ENCODE measurements at places on chromosomes 12 and 14.

- no peak for DNase-seq
These were observed 7.8 kb downstream of the IRAK3 start for GRCh38 chr12:66196806-66197205.

- no peak for DNase-seq
These were observed 49.7 kb downstream of the DAAM1 start for GRCh38 chr14:59238216-59238615.

GRCh38 chr12:43004908-43005307 is 415.4 kb upstream of the PRICKLE1 start:
- DNase-seq = no peak

- no peak for DNase-seq
These were observed 29.2 kb downstream of the PRMT8 start for GRCh38 chr12:3520168-3520567.

DNA sequence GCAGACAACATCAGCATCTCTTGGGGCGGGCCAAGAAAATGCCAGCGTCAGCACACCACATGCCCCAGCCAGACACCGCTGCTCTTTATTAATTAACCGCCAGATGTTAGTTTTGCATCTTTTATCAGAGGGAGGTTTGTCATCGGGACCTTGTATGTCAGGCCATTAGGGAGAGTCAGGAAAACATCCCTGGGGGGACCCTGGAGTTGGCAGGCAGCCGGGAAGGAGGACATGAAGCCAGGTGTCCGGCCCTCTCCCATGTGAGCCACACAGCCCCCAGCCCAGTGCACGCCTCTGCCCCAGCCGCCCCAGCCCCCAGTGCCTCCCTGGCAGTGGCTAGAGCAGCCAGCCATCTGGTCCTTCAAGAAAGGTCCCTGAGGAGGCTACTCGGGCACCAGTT is 56.9 kb upstream of the FAM222A start:
- no peak for DNase-seq

- no peak for DNase-seq
These were observed 68.3 kb upstream of the TUNAR start for GRCh38 chr14:95808371-95808770.

- no peak for DNase-seq
These were observed 45.0 kb upstream of the STRN3 start for GRCh38 chr14:31071151-31071550.

GRCh38 chr14:94690486-94690885 is 78.3 kb downstream of the SERPINA3 start:
- DNase-seq = no peak

GRCh38 chr14:44995770-44996294 is 33.8 kb downstream of the TOGARAM1 start:
- DNase-seq = no peak

DNA sequence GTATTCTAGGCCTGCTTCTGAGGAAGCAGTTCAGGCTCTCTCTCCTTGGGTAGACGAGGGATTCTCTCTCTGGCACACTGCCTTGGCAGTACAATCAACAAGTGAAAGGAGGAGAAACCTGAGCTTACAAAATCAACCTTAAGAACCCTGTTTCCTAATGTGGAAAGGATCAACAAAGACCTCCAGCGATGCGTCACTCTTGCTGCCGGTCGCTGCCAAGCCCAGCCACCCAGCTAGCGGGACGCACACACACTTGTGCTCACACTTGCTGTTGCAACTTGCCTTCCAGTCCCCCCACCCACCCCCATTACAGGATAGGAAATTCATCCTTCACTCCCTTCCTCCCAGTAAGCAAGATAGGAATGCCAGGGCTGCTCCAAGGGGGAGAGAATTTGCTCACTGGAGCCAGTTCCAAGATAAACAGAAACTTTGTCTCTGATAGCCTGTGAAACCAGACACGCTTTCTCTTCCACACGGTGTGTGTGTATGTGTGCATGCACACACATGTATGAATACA is 144.3 kb downstream of the BCL11B start:
- no peak for DNase-seq

- DNase-seq = no peak
These were observed 180.1 kb upstream of the ARID2 start for GRCh38 chr12:45549337-45549902.

DNA sequence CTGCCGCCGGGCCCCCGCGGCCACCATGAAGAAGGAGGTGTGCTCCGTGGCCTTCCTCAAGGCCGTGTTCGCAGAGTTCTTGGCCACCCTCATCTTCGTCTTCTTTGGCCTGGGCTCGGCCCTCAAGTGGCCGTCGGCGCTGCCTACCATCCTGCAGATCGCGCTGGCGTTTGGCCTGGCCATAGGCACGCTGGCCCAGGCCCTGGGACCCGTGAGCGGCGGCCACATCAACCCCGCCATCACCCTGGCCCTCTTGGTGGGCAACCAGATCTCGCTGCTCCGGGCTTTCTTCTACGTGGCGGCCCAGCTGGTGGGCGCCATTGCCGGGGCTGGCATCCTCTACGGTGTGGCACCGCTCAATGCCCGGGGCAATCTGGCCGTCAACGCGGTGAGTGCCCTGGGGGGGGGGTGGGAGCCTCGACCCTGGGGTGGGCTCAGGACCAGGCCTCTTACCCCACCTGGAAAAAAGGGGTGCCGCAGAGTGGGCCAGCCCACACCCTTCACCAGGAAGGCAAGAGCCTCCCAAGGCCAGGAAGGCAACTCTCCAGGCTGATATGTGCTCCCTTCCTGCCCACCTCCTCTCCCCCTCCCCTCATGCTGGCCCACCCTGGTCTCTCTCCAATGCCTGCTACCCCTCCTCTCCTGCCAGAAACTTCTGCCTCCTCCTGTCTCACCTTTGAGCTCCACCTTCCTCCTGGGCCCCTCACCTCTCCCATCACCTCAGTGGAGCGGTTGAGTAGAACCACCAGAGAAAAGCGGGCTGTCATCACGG is 507 bp downstream of the AQP5 start:
- DNase-seq = no peak

Measured in caudate nucleus (tissue), 63 donors.